ENCODE measurements at places on chromosomes 13 and 19.
A peak's percentile ranks its signal among the peaks of the same experiment; 100 is the strongest.

DNA sequence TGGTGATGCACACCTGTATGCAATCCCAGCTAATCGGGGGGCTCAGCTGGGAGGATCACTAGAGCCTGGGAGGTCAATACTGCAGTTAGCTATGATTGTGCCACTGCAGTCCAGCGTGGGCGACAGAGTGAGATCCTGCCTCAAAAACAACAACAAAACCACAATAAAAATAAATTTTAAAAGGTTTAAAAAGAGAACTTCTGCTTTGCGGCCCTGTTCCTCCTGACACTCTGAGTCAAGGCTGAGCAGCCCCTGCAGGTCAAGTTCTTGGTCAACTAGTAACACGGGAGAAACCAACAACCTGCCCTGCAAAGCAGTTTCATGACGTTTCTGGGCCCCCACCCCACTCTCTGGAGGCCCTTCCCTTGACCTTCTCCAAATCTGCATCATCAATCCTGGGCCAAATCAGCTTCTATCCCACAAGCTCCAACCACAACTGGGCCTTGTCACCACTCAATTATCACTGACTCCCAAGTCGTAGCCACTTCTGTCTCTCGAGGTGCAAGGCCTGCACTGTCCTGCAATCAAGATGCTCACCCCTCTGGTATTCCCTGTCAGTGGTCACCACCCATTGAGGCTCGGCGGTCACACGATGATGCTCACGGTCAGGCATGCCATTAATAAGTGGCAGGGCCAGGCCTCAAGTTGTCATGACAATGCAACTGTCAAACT, 7.5 kb downstream of the ELAVL1 start:
- no peak for DNase-seq

- peak; percentile 61 for DNase-seq
Measured at GRCh38 chr19:13597640-13598039, 91.4 kb upstream of the CACNA1A start.

- no peak for DNase-seq
Measured at GRCh38 chr13:100115693-100116254, 26.9 kb downstream of the PCCA start.

- DNase-seq: no peak
Measured at GRCh38 chr13:74306496-74306895, 172.3 kb upstream of the KLF12 start.

DNA sequence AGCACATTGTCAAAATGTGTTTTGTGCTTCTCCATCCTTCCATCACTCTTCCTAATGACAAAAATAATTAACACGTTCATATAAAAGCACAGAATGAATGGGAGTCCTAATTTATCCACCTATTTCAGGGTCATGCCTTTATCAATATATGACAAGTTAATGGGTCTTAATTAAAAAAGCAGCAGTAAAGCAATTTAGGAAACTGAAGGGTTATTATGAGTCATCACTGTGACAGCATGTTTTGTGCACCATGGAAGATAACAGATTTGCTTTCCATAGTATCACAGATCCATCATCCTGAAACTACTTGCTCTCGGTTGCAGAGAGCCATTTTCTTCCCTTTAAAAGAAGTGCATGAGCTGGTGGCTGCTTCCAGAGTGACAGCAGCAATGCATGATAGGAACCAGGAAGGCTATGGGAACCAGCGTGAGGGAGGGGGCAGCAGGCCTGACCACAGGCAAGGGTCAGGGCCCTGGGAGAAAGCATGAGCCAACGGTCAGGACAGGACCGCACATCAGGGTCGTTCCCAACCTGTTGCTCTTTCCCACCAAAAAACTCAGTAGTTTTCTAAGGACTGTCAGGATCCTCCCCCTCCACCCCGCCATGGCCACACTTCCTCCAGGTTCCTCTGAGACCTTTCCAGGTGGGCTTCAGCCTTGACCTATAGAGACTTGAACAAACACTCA, 784.1 kb downstream of the UQCRFS1 start:
- no peak for DNase-seq

GRCh38 chr13:99045396-99045795, 67.5 kb upstream of the DOCK9 start:
- no peak for DNase-seq

GRCh38 chr13:76292726-76293125, 593.5 kb downstream of the KCTD12 start:
- DNase-seq: no peak

GRCh38 chr13:50800091-50800739, 43.3 kb downstream of the DLEU7 start:
- no peak for DNase-seq

GRCh38 chr13:50671497-50671850, 172.0 kb downstream of the DLEU7 start:
- DNase-seq: no peak

DNA sequence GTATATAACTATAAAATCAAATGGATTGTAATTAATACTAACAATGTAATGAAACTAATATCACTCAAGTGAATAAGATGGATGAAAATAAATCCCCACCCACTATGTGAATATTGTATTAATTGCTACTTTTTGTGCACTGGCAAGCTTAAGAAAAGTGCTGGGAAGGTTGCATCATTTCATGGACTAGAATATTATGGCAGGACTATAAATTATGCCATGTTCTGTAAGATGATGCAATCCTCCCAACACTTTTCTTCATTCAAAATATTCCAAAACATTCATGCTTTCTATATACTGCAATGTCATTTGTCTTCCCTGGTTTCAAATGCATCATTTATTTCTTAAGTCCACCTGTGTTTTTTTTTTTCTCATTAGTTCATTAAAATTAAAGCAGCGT, 457.6 kb upstream of the GPC6 start:
- DNase-seq: no peak

DNA sequence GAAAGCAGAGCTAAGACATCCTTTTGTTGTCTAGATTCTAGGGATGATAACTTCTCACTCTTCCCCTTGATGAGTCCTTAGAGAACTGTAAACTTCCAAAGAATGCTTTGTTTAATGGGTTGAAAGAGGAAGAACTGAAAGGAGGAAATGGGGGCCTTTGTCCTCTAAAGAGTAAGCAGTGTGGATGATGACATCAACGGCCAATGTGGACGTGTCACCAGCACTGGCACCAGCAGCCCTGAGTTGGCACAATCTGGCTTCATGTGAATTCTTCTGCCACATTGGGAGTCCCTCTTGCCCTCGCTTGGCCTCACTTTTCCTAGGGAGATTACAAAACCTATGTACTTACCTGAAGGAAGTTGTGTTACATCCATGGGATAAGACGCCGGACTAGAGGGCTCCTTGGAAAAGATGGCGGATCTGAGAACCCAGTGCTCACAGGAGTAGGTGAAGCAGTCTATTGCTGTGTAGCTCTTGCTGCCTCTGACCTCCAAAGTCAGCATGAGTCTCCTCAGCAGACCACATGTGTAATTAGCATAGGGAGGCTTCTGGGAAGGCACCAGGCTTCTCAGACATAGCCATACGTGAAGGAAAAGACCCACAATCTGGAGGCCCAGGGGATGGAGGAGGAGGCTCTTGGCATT, 62.8 kb downstream of the RGCC start:
- DNase-seq: no peak
